ENCODE measurements at places on chromosomes 2 and 18.
A peak's percentile ranks its signal among the peaks of the same experiment; 100 is the strongest.

DNA sequence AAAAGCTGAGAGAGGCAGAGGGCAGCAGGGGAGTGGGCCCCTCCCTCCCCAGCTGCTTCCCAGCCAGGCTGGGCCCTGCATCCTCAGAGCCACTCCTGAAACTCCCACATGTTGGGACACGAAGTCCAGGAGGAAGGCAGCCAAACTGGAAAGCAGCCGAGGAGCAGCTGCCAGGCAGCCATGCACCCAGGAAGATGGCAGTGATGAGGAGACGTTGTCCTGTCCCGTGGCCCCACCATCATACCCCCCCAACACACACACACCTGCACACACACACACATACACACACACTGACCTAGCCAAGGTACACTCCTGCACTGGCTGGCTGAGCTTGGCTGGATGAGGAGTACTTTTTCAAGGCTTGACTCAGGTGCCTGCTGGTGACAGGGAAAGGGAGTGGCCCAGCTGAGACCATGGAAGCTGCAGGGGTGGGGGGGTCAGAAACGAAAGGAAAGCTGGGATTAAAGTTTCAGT lies 106.0 kb downstream of the CYP26B1 start:
- DNase-seq = peak; percentile 31

DNA sequence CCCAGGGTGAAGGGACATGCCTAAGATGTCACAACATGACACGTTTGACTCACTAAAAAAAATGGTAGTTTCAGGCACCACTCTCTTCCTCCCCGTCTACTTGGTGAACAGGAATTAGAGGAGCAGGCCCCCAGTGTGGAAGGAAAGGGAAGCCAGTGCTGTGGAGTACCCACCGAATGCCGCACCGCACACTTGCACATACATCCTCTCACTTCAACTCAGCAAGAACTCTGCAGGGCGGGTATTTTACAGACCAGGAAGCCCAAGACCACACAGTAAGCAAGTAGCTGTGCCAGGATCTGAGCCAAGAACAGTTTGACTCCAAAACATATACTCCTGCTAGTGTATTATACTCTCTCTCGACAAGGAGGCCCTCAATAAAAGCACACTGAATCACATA lies 69.8 kb downstream of the BCL2 start:
- no peak for DNase-seq

- DNase-seq = no peak
Measured at GRCh38 chr18:13178976-13179375, 39.6 kb upstream of the LDLRAD4 start.

DNA sequence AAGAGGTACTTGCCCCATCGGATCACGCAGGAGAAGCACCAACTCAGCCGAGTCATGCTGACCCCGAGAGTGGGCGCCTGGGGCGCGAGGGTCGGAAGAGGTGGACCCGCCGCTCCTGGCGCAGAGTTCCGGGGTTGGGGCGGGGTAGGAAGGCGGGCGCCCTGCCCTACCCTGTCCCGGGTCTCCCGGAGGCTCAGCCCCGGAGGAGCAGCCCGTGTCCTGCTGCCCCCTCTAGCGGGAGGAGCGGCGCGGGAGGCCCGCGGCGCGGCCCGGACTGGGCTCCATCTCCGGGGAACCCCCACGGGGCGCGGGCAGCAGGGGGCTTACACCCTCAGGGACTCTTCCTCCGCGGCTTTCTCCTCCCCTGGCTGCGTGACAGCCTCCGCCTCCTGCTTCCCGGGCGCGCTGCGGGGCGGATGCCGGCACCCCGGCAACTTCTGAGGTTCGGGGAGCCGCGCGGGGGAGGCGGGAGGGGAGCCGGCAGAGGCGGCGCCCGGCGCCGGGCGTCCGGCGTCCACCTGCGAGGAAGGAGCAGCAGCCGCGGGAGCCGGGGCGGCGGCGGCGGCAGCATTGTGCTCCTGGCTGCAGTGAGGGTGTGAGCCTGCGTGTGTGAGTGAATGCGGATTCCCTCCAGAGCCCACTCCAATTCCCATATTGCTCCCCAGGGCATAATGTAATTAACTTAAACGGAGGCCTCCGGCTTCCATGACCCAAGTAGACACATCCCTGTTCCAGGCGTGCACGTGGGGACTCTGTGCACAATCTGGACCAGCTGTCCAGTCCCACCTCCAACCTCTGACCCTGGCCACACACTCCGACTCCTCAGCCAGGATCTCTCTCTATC lies 7.6 kb upstream of the TNS1 start:
- DNase-seq = no peak

GRCh38 chr2:8248623-8248957 lies 433.3 kb upstream of the ID2 start:
- DNase-seq = no peak

GRCh38 chr18:73939391-73939790 lies 208.2 kb downstream of the FBXO15 start:
- no peak for DNase-seq

- DNase-seq = no peak
Measured at GRCh38 chr18:76465630-76466409, 29.2 kb downstream of the ZNF516 start.

- DNase-seq = no peak
Measured at GRCh38 chr2:217801115-217801531, 201.7 kb downstream of the TNS1 start.

GRCh38 chr2:85713836-85714235 lies 19.7 kb downstream of the GNLY start:
- no peak for DNase-seq

DNA sequence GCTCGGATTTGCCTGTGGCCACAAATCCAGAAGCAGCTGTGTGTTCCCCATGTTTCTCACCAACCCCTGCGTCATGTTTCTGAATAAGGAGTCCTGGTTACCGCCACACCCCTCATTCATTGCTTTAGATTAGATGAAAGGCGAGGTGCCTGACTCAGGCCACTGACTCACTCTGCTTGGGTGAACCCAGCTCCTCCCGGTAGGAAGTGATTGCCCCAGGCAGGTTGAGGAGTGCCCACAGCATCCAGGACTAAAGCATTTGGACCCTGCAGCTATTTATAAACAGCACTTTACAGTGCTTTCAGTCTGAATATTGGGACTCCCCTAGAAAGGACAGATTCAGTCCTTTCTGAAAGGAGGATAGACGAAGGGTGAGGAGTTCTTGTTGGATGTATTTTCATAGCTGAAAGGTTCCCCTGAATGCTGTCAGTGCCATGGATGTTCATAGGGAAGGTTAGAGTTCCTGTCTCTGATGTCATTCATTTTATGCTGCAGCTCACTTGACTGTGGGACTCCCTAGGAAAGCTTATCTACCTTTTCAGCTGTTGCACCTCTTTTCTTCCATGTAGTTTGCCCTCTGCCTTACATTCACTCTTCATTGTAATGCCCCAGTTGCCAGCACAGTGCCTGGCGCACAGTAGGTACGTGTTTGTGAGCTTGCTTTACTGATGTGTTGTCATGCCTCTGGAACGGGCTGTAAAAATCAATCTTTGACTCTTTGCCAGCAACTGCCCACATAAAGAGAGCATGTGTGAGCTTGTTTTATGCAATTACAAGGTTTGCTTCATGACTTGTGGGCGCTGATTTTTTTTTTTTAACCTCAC lies 14.9 kb downstream of the ITGA6 start:
- no peak for DNase-seq

DNA sequence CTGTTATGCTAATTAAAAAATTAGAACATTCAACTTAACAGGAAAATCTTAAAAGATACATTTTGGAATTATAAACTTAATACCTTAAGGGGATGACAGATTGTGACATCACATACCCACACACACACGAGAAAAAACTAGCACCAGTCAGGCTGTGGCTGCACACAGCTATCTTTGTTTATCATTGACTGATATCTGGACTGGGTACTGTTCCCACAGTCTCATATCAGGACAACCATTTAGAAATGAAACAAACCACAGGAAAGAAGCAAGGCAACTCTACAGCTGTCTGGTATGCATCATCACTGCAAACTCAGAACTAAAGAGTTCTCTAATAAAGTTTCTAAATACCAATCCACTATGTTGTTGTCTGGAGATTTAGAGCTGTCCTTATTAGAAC lies 210.9 kb upstream of the SMAD7 start:
- no peak for DNase-seq

DNA sequence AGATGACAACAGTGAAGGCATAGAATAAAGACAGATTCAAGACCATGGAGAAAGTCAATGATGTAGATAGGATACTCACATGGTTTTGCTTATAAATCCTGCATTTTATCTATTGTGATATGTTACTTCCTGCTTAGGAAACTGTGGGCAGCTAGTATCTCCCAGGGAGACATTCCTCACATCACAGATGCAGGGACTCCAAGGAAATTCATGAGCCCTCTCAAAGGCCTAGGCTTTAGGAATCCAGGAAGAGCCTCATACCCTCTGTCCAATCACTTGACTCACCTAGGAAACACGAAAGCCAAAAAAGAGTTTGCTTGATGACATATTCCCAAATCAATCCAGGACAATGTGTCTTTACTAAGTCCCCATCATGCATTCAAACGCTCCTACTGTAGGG lies 247.8 kb upstream of the KLHL29 start:
- no peak for DNase-seq

- no peak for DNase-seq
Measured at GRCh38 chr18:69588301-69588700, 187.6 kb downstream of the DOK6 start.

All from NCI-H446 treated with DMSO at 0.1 percent for 48 hours (cell line).